ENCODE measurements at places on chromosomes 7 and 10.
A peak's percentile ranks its signal among the peaks of the same experiment; 100 is the strongest.

DNA sequence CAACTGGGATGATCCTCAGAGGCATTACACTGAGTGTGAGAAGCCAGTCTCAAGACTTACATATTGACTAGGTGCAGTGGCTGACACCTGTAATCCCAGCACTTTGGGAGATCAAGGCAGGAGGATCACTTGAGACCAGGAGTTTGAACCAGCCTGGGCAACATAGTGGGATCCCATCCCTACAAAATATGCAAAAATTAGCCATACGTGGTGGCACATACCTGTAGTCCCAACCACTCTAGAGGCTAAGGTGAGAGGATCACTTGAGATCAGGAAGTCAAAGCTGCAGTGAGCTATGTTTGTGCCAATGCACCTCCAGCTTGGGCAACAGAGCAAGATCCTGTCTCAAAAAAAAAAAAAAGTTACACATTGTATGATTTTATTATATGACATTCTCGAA is 23.5 kb upstream of the TNPO3 start:
- no peak for DNase-seq

GRCh38 chr7:26305090-26305868 is 13.6 kb downstream of the SNX10 start:
- peak; percentile 32 for DNase-seq

GRCh38 chr10:122962405-122962804 is 8.4 kb upstream of the C10orf88 start:
- DNase-seq, result no peak

- DNase-seq, result no peak
Observed at GRCh38 chr7:134308548-134308947, 8.2 kb downstream of the SLC35B4 start.

DNA sequence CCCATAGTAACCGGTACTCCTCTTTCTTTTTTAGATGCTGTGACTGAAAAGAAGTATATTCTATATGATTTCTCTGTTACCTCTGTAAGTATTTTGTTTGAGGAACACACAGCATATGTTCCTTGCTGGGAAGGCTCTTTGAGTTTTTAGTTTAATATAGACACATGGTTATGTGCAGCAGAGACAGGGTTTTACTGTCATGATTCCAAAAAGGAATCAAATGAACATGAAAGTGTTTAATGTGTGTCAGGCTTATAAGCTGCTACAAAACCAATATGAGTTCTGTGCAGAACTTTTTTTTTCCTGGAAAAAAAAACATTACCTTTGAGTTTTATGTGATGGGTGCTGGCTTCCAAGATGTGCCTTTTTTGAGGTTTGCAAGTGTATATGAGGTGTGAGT is 50.4 kb downstream of the MGAM2 start:
- no peak for DNase-seq

- DNase-seq, result no peak
Observed at GRCh38 chr10:33321516-33321915, 13.0 kb downstream of the NRP1 start.

DNA sequence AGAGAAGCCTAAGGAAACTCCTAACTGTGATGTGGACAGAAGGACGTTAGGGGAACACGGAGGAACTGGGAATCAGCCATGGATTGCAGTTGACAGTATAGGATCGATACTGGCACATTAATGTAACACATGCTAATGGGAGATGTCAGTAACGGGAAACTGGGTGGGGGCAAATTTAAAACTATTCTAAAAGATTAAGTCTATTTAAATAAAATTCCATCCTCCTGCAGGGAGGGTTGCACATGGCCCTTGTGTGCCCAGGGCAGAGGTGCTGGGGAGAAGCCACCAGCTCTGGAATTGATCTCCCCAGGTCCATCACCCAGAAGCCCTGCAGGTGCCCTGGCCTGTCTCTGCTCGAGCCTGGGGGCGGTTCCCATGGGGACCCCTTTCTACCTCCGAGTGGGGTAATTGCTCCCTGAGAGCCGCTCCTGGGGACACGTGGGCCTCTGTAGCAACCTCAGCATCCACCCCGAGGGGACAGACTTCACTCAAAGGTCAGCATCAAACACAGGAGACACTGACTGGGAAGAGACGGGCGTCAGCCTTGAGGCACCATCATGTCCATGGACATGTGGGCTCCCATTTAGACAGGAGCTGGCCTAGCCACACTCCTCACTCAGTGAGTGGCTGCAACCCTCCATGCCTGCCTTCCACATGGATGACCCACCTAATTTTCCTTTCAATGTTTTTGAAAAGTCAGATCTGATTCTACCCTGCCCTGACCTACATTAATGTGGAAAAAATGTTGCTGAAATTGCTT is 21.1 kb downstream of the SCART1 start:
- DNase-seq, result no peak

DNA sequence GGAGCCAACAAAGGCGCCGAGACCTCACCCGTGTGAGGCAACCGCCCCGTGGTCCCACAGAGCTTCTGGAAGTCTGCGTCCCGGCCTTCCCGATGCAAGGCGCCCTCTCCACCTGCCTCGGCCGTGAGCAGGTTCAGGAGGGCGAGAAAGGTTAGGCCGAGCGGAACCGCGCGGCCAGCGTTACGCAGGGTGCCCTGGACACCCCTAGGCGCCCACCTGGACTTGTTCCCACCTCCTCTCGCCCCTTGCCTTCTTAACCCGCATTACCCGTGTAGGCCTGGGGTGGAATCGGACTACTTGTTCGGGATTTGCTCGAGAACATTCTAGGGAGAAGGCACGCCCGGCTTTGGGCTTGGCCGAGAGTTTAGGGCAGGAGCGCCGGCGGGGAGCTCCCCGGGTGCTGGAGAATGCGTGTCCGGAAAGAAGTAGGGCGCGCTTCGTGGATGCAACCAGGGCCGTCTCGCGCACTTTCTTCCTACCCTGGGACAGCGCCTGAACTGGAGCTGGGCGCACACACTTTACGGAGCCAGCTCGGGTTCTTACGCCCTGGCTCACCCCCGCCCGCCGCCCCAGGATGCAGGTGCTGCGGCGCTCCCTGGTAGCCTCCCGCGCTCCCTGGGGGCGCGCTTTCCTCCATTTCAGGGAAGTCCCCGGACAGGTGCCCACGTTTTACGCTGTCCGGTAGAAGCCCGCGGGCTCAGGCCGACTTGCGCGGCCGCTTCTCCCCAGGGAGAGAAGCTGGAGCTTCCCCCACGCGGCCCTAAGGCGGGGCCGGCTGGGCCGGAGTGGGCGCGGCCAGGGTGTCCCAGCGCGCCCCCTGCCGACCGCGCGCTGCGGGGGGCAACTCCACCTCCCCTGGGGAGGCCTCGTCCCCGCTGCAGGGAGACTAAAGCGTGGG is 74.5 kb downstream of the INSIG1 start:
- DNase-seq, result peak; percentile 20

DNA sequence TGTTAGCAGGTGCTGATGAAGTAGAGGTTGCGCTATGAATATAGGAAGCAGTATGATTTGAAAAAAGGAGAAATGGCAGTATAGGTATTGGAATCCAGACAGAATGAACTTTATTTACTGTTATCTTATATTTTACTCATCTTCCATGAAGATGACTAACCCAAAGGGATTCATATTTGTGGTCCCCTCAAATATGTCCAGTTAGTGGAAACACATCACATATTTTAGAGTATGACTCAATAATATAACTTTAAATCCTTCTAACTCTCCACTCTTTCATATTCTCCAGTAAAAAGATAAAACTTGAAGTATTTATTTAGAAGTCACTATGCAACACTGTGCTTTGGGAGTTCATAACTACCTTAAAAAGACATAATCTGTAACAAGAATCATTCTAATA is 286.5 kb upstream of the LRRTM3 start:
- DNase-seq, result no peak

DNA sequence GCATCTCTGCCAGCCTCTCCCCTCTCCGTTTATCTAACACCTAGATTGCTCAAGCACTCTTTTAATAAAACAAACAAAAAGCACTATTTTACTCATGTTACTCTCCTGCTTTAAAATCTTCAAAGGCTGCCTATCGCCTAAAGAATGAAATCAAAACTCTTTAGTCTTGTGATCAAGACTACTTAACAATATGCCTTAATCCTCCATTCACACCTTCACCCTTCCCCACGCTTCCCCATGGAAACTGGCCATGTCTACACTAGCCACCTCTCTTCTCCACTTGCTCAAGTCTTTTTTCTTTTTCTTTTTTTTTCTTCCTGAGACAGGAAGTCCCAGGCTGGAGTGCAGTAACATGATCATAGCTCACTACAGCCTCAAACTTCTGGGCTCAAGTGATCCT is 47.8 kb upstream of the TMEM213 start:
- no peak for DNase-seq

- DNase-seq, result no peak
Observed at GRCh38 chr10:6928586-6928985, 348.5 kb upstream of the PRKCQ start.

- DNase-seq, result no peak
Observed at GRCh38 chr7:102845346-102845745, 67.5 kb upstream of the LRRC17 start.

- DNase-seq, result no peak
Observed at GRCh38 chr7:134405299-134405698, 53.6 kb downstream of the AKR1B1 start.

DNA sequence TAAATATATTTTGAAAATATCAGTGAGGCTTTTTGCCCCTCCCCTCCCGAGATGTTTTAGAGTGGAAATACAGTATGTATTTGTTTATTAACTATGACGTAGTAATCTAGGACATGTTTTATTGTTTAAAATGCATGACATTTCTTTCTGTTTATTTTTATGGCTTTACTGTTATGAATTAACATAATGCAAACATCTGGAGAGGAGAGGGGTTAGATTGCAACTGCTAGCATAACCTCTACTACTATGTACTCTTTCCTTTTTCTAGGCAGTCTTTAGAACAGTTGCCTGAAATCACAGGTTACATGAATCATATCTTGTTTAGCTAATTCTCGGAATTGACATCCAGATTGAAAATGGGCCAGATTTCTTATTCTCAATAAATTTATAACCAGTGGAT is 7.4 kb downstream of the BTAF1 start:
- DNase-seq, result no peak

DNA sequence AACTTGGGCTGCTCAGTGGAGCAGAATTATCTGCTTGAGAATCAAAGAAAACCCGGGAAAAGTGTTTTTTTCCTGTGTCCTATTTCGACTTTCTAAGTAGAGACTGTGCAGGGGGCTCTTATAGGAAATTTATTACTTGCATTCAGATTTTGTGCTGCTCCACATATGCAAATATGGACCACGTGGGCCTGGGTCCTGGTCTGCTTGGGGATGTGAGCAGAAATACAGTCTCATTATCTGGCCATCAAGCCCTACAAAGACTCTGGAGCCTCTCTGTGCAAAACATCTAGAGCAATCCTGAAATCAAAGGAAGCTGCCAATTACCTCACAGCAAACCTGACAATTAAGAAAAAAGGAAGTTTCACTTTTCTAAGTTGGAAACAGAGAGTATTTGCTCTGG is 216.9 kb downstream of the LRMDA start:
- no peak for DNase-seq

- no peak for DNase-seq
Observed at GRCh38 chr10:120583424-120584108, 126.5 kb downstream of the PLPP4 start.

DNA sequence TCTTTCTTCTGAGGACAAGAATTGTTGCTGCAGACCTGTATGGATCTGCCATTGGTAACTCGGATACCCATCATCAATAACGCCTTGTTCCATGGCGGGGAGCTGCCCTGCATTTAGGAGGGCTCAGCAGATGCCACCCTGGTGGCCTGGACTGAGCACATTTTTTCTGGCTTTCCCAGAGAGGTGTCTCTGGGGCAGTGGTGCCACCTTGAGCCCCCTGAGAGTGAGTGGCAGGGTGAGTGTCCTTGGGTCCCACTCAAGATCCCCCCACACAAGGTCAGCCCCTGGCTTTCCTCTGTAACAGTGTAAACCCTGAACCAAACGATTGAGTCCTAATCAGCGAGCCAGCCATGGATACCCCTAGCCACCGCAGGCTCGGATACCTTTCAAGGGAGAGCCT is 258.6 kb downstream of the GLRX3 start:
- DNase-seq, result no peak

DNA sequence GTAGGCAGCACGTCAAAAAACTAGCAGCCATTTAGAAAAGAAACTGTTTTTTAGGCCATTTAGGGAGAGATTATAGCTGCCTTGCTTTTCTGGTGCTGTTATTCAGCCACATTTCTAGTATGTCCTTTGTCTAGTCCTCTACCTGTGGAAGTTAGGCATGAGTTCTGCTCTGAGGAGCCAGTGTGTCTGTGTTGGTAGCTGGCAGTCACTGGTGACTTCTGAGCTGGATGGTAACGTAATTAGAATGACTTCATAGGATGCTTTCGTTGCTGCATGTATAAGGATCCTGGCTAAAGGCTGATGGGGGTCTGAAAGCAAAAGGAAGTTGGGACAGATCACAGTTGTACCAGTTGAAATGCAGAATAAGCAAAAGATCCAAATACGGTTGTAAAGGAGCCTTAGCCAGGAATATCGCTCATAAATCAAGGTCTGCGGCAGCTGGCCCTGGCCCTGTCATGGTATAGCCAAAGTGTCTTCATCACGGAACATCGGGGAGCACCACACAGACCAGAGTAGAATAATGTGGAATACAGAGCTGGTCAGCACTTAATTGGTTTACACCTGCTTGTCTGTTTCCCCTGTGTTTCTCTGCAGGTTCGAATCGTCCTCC is 226.7 kb downstream of the EXOC4 start:
- no peak for DNase-seq

DNA sequence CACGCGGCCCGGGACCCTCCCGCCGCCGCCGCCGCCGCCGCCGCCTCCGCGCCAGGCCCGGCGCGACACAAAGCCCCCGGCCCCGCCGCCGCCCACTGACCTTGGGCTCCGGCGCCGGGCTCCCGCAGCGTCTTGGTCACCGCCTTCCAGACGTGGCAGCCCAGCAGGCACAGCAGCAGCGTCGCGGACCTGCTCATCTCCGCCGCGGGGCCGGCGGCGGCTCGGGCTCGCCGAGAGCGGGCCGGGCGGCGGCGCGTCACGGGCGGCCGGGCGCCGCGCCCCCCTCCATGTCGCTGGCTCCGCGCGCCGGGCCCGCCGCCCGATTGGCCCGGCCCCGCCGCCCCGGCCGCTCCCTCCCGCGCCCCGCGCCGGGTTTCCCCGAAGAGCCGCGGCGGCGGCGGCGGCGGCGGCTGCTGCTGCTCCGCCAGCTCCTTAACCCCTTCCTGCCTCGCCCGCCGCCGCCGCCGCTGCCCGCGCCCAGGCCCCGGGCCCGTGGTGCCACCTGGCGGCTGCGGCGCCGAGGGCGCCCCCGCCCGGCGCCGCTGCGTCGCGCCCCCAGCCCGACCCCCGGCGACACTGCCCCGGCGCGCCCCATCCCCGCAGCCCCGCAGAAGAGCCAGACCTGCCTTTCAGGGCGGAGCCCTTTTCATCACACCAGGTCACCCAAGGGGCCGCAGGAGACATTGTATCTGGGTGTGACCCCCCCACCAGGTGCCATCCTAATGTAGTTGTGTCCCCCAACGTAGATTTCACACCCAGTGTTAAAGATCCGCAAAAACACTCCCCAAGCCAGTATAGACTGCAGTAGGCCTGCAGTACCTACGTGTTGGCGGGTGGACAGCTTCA is at the start of gene FAM171A1:
TSS of gene FAM171A1 (minus strand) at position 434 of the 846 bp plus-strand sequence. CDS start at position 197, 237 bp downstream.
- peak; percentile 76 for DNase-seq

Measured in activated CD4-positive, alpha-beta memory T cell treated with anti-CD3 and anti-CD28 coated beads for 36 hours (primary cell).